Iris pigment epithelial cell (primary cell): ENCODE measurements at places on chromosomes 7 and 10.

DNA sequence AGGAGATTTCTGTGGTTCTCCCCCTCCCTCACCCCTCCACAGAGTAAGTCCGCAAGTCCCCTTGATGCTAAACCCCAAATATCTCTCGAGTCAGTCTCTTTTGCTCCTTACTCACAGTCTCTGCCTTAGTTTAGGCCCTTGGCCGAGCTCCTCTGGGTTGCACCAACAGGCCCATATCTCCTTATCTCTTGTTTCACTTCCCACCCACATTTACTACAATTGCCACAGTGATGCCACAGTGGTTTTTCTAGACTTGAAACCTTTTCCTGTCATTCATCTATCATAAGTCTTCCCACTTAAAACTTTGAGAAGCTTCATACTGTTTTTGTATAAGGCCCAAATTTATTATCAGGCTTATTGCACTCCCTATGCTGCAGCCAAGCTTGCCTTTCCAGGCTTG lies 23.4 kb upstream of the NME8 start:
- DNase-seq, result no peak

DNA sequence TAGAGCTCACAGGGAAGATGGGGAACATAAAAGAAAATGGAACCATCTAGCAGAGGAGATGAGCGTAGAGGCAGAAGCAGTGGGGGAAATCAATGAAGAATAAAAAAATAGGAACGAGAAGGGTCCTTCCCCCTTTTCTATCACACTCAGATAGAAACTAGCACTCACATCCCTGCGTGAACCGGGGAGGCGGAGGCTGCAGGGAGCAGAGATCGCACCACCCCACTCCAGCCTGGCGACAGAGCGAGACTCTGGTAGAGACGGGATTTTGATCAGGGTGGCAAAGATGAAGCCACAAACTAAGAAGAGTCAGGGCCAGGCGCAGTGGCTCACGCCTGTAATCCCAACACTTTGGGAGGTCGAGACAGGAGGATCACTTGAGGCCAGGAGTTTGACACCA lies 64.7 kb upstream of the ECHDC3 start:
- DNase-seq, result no peak

DNA sequence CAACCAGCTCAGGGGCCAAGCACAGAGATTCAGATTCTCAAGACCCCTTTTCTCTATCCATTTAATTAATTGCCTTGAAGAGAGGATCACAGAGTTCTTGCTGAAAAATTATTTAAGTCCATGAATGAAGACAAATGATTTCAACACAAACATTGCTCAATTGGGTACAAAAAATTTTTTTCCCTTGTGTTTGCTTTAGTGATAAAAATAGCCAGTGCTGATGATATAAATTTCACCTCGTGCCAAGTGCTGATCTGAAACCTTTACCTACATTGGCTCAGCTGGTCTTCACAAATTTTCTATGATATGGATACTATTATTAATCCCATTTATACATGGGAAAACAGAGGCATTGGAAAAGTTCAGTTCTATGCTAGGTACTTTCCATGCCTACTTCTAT lies 377.1 kb downstream of the NRG3 start:
- DNase-seq, result no peak

GRCh38 chr7:108293149-108293612 lies 163.0 kb upstream of the LAMB4 start:
- no peak for DNase-seq

GRCh38 chr7:78081888-78082287 lies 283.3 kb downstream of the PHTF2 start:
- DNase-seq, result no peak

GRCh38 chr7:44973610-44974401 lies 5.0 kb downstream of the MYO1G start:
- DNase-seq, result no peak

DNA sequence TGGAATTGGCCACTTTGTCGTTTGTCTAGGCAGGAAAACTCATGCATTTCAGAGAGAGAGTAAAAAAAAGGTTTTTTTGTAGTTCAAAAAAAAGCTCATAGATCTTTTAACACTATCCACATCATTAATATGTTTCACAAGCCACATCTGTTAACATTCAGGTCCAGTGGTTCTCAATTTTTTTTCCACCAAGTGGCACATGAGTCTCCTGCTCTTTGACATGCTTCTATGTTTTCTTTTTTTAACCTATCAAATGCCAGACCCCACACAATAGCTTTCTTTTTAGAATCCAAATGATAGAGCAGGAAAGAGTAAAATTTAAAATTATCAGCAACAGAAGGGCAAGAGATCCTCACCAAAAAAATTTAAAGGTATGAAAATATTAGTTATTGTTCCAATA lies 20.3 kb downstream of the NOD1 start:
- DNase-seq, result no peak

DNA sequence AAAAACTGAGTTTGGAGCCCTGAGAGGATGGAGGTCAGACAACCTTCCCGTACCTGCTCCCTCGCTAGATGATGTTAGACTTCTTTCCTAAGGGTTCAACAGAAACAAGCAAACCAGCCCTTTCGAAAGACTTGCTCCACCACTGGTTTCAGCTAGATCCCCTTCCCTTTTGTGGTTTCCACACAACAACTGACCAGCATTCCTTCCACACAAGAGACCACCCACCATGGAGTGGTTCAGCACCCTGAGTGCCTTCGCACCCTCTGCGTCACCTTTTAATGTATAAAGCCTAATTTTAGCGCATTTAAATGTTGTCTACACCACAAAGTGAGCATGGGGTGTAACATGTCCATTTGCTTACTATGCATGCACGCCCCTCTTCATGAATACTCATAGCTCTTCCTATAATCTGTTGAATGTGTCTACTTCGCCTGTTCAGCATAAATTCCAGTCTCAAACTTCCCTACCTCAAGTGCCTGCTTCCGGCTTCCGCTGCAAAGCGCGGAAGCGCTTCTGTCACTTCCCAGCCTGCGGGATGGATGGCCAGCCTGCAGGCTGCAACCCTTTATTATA lies 69.0 kb downstream of the TACC2 start:
- DNase-seq, result no peak

- no peak for DNase-seq
Observed at GRCh38 chr7:155842496-155843265, 30.4 kb upstream of the SHH start.

DNA sequence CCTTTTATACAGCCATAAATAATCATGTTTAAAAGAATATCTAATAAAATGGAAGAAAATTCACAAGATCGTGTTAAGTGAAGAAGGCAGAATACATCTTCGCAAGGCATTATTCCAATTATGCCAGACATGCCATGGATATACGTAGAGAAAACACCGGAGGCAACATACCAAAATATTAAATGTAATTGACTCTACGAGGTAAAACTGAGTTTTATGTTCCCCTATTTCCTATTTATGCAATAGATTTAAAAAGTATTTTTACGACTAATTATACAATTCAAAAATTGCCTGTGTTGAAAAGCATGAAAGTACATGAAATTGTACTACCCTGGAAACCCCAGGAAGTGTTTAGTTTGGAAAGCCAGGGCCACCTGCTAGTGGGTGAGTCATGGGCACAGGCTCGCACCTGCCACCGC lies 936 bp upstream of the REPIN1 start:
- DNase-seq, result peak; percentile 31

- DNase-seq, result no peak
Observed at GRCh38 chr7:128219636-128220035, 21.4 kb upstream of the LEP start.

DNA sequence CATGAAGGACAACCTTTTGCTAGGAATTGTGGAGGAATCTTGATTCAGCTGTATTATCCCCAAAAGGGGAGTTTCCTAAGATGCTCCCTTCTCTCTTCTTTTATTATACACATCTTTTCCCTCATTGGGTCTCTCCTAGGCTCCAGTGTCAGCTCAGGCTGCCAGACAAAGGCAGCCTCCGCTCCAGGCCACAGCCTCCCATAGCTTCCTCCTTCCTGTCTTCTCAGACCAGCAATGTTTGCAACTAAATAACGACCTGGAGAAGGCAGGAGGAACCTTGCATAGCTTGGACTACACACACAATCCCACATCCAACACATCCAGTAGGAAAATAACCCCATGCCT lies 12.3 kb downstream of the SFXN3 start:
- DNase-seq, result no peak

GRCh38 chr10:130545122-130545521 lies 408.9 kb downstream of the GLRX3 start:
- no peak for DNase-seq

DNA sequence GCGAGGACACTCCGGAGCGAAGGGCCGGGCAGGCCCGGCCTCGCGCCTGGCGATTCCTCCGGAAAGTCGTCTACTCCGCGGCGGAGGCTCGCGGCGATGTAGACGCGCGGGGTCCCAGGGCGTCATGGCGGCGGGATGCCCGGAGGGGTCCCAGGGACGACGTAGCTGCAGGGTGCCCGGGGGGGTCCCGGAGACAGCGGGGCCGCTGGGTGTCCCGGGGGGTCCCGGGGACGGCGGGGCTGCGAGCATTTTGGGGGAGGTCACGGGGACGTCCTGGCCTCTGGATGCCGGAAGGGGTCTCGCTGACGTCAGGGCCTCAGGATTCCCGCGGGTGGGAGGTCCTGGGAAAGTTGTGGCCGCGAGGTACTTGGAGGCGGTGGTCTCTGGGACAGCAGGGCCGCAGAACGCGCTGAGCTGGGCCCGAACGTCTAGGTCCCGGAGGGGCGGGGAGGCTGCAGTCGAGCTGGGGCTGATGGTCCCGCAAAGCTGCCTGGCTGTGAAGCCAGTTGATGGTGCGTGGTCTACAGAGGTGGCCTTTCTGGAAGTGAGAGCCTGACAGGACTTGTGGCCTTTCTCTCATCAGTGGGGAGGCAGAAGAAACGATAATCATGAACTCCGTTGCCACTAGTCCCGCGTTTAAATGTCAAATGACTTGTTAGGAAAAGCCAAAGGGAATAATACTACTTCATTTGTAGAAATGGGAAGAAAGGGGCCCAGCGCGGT lies 637 bp downstream of the HSPA14 start:
- peak; percentile 26 for DNase-seq

GRCh38 chr10:110808615-110809014 lies 63.1 kb upstream of the PDCD4 start:
- DNase-seq, result no peak

DNA sequence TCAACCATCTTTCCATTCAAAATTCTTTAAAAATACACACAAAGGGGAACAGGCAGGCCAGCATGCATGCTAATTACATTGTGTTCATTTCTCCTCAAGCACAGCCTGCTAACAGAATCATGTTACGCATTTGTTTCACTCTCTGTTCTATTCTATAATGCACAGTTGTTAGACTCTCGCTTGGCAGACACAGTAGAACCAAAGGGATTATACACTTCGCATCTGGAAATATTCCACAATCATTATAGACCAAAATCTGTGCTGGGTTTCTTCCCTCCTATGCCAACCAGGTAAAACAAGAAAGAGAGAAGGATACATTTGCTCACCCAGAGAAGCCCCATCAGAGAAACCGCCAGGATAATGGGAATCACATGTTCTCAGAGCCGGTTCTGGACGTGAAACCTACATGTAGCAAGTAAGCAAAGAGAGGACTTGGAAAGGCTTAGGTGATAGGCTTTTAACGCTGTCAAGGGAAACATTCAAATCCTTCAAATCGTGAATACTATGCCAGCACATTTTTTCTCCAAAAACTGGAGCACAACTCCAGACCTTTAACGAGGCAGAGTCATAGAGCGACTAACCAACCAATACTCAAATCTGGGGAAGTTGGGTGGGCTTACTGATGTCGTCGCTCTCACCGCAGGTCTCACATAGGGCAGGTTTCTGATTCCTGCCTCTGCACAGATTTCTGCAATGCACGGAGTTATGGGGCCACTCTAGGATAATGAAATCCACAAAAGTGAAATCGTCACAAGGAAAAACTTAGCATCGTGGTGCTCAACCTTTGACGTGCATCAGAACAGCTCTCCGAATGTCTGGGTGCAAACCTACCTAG lies 380.5 kb upstream of the AUTS2 start:
- no peak for DNase-seq

GRCh38 chr7:98686466-98687080 lies 69.5 kb downstream of the NPTX2 start:
- DNase-seq, result no peak

DNA sequence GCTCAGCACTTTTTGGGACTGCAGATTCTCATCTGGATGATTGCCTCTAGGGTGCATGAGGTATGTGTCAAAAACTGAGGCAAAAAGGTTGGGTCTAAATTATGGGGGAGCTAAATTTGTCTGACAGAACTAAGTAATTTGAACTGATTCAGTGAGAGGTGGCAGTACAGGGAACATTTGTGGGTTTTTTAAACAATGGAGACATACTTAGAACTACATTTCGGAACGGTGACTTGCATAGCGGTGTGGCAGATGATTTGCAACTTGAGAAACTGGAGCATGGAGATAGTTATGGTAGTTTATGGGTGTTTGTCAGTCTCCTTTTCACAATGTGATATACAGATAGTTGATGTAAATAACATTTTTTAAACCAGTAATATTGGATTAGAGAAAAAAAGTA lies 14.6 kb downstream of the TBC1D12 start:
- no peak for DNase-seq

DNA sequence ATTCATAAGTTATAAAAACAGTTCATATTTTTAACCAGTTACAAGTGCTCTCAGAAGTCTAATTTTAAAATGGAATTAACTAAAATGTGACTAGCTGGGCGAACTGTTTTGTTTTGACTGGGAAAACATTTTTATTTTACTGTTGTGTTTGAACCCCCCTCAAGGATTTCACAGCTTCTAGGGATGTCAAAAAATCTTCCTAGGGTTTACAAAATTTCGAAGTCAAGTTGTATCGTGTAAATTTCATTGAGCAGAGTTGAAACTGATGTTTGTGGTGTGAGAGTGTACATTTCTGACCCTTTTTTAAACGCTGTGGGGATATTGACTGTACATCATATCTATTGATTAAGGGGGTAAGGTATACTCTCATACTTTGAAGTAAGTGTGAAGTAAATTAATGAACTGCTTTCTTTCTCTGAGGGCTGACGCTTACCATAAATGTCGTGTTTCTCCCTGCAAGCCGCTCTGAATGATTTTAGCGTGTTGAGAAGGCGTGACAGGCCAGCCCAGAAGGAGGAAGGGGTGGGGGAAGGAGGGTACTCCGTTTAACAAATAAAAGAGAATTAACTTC lies 1.8 kb upstream of the SP8 start:
- DNase-seq, result no peak

DNA sequence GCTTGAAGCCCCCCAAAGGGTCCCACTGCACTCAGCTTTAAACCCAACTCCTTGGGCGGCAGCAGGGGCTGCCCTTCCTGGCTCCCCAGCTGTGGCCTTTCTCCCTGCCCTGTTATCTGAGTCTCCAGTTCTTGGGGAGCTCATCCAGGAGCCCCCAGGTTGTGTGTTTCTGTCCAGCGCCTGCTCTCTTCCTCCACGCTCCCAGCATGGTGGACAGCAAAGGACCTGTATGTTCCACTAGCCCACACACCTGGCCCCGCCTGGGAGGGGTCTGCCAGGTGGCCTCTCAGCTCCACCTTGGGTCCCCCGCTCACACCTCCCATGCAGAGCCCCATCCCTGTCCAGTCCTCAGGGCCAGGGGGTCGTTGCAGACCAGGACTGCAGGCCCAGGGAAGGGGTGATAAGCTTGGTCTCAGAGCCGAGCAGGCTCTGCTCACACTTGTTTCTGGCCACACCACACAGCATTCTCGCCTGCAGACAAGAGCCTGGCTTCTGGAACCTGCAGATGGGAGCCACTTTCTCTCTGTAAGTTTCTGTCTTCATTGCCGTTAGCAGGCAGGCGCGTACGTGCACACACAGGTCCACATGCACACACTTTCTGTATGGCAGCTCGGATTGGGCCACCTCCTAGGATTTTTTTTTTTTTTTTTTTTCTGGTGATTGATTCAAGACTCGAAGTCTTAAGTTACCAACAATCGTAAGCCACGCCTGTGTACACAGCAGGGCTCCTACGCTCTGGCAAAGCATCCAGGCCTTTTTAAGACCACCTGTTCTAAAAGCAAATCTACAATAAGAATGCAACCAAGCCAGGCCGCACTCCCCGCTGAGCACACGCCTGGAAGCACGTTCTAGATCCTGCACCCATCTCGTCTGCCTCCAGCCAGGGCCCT lies 104.6 kb downstream of the CYTH3 start:
- DNase-seq, result no peak
